ENCODE measurements at places on chromosomes 11 and 22.

- no peak for DNase-seq
Measured at GRCh38 chr11:96524475-96524874, 134.7 kb downstream of the JRKL start.

GRCh38 chr11:12291766-12292165 lies 85.6 kb upstream of the PARVA start:
- DNase-seq = peak; percentile 81

DNA sequence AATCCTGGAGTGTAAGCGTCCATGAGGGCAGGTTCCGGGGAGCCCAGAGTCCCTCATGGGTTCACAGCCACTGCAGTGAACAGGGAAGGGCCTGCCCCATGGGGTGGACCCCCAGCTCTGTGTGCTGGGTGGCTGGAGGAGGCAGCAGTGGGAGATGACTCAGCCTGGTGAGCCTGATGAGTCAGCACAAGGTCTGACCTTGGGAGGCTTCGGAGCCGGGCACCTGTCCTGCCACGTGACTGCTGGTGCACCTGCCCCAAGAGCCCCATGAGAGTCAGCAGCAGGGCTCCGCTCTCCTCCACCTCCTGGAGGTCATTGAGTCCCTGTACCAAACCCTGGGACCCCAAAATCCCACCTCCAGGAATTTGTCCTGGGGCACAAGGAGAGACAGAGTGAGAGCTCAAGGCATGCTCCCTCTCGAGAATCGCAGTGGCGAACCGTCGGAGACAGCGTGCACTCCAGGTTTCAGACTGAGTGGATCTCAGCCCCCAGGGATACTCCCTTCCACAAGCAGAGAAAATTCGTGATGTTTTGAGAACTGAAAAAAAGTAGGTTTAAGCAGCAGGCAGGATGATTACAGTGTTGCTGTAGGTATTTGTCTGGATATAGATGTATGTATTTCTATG lies 1221.7 kb downstream of the BRD1 start:
- no peak for DNase-seq

DNA sequence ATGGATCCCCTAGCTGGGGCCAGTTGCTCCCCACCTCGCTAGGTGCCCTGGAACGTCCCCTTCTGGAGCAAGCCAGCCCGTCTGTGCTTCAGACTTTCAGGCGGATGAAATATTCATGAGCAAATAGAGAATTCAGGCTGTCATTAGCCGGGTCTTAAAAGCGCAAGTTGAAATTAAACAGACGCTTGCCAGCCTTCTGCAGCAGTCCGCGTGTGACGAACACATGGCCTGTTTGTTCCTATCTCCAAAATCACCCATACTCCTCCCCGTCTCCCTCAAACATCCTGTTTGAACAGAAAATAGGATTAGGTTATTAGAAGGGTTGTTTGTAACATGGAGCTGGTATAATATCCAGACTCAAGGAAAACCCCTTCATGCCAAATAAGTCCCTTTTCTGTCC lies 38.7 kb downstream of the MYO18B start:
- DNase-seq = no peak

DNA sequence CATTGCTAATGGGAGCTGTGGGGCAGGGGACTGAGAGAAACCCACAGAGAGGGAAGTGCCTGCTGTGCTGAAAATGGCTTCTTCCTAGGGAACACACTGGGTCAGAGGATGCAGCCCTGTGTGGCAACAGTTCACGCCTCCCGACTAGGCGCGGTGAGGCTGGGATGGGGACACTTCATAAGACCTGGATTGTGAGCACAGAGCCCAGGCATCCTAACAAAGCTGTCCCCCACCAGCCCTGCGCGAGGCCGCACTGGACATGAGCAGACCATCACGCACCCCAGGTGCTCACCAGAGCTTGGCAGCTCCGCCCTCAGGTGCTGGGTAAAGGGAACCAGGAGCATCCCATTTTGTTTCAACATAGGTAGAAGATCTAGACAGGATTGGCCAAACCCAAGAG lies 1.8 kb upstream of the KRTAP5-4 start:
- DNase-seq = no peak

DNA sequence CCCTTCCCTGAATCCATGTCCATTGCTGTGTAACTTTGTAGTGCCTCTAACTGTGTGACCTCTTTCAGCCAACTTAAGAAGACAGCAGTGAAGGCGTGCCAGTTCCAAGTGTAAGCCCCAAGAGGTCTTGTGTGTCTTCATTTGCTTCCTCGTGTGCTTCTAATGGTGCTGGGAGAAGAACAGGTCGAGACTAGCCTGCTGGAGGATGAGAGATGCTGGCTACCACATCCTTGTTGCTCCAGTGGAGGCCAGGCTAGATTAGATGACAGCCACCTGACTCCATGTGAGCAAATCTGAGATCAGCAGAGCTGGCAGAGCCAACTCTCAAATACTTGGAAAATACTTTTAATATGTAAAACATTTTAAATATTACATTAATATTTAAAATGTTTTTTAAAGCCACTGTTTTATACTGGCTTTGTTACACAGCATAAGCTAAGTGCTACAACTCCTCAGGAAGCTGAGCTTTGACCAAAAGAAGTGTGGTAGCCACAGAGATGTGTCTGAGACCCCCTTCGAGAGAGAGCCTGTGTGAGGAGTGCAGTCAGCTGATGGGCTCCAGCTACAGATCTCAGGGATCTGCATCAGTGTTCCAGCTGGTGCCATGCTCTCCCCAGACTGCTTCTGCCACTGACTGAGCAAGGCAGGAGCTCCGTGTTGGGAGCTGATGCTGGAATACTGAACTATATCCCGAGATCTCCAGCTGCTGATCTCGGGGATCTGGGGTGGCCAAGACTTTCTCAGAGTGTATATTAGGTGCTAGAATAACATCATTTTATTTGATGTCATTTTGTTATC lies 8.9 kb downstream of the KCNJ11 start:
- DNase-seq = no peak

DNA sequence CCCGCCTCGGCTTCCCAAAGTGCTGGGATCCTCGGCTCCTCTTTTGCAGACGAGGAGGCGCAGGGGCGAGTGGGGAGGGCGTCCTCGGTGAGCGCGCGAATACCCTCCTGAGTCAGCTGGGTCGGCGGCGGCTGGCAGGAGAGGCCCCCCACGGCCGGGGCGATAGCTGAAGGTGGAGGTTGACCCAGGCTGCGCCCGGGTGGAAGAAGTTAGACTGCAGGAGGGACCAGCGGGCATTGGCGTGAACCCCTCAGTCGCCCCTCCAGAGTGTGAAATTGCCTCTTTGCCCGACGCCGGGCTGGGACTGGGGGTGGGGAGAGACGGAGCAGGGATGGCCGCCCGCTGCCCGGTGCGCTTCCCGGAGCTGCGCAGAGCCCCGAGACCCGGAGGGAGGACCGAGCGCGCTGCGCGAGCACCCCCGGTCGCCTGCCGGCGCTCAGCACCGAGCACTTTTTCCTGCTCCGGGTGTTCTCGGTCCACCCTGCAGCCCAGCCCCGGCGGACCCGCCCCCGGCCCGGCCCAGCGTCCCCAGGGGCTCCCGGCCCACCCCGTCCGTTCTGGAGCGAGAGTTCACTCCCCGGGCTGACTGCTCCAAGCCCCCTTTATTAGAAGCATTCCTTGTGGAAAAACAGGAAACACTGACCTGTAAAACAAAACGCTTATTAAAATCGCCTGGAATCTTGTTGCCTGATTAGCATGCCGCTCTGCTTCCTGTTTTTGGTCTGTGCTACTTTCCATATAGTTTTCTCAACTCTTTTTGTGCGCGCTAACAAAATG lies 13.7 kb upstream of the CPT1A start:
- DNase-seq = peak; percentile 52

All from suppressor macrophage treated with lipopolysaccharide for 1 hour (primary cell).